GM23248 (cell line): ENCODE measurements at places on chromosomes 2 and 18.

- DNase-seq: peak; percentile 87
- no peaks in the 10 kb centered on the region for H3K36me3 ChIP-seq
- H3K27ac ChIP-seq: no peak overlapping the region
- peak overlapping the region; percentile 83 for H3K4me3 ChIP-seq
Measured at GRCh38 chr2:38535744-38536506, 66.8 kb downstream of the HNRNPLL start.

- no peak overlapping the region for H3K4me3 ChIP-seq
- no peak for DNase-seq
- no peak overlapping the region for H3K27ac ChIP-seq
Measured at GRCh38 chr2:99694331-99694730, 204.5 kb upstream of the REV1 start.

- no peak for DNase-seq
- H3K4me1 ChIP-seq: no peaks in the 10 kb centered on the region
- no peaks in the 10 kb centered on the region for H3K27me3 ChIP-seq
- H3K36me3 ChIP-seq: no peaks in the 10 kb centered on the region
- no peak overlapping the region for H3K27ac ChIP-seq
Measured at GRCh38 chr2:16019060-16019480, 78.7 kb downstream of the MYCN start.

DNA sequence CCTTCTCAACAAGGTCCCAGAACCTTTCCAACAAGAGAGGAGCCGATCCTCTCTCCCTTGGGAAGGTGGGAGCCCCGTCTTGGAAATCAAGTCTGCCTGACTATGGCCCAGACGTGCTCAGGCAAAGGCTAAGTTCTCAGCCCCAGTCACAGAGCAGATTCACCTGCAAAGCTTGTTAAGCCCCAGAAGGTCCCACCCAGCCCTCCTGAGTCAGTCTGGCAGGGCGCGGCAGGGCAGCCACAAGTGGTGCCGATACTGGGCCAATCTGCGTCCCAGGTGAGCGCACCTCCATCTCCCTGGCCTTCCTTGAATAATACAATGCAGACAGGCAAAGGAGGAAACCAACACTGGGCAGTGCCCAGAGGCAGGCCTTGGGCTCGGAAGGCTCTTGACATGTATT is 15.0 kb downstream of the CRACDL start:
- H3K27me3 ChIP-seq: no peaks in the 10 kb centered on the region
- H3K4me1 ChIP-seq: peaks cover 14% of the 10 kb centered on the region
- no peak overlapping the region for H3K4me3 ChIP-seq
